ENCODE measurements at places on chromosomes 16 and 17.

DNA sequence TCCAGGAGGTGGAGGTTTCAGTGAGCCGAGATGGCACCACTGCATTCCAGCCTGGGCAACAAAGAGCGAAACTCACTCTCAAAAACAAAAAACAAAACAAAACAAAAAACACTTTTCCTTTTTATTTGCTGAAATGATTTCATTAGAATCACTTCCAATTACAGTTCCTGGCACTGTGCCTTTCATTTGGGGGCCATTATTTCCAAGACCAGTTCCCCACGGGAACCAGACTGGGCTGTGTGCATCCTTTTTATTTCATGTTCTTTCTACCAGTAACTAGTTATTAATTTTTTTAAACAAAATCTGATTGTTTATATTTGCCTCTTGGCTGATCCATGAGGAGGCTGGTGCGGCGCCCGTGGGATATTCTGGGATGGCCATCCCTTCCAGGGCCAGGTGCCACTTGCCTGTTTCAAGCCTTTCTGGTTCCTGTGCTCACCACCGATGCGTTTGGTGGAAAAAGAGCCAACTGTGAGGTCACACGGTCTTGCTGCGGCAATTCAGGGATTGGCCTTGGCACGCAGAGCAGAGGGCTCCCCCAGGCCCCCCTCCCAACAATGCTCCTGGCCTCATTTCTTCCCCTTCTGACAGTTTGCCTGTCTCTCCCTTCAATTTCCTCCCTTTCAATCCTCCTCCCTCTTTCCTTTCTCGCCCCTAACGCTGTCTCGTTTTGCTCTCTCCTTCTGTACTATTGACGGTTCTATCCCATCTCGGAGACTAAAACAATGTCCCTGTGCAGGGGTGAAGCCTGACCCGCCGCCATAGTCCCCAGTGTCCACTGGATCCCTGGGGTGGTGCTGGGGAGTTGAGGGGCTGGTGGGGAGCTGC is 13.4 kb downstream of the UBALD1 start:
- no peak for DNase-seq

GRCh38 chr17:58339755-58340404 is 11.3 kb upstream of the TSPOAP1 start:
- DNase-seq = peak; percentile 47

DNA sequence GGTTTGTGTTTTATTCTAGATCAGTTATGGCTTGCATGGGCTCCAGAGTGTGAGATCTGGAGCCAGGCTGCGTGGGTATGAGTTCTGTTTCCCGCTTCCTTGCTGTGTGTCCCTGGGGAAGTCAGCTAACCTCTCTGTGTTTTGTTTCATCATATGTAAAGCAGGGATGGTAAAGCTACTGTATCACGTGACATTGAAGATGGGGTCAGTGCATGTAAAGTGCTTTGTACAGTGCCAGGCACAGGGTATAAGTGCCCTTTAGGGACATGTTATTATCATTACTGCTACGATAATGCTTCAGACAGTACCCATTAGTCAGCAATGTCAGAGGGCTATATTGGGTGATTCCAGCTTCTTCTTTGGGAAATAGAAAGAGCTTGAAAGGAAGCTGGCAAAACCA is 186.2 kb downstream of the FOXL1 start:
- no peak for DNase-seq

DNA sequence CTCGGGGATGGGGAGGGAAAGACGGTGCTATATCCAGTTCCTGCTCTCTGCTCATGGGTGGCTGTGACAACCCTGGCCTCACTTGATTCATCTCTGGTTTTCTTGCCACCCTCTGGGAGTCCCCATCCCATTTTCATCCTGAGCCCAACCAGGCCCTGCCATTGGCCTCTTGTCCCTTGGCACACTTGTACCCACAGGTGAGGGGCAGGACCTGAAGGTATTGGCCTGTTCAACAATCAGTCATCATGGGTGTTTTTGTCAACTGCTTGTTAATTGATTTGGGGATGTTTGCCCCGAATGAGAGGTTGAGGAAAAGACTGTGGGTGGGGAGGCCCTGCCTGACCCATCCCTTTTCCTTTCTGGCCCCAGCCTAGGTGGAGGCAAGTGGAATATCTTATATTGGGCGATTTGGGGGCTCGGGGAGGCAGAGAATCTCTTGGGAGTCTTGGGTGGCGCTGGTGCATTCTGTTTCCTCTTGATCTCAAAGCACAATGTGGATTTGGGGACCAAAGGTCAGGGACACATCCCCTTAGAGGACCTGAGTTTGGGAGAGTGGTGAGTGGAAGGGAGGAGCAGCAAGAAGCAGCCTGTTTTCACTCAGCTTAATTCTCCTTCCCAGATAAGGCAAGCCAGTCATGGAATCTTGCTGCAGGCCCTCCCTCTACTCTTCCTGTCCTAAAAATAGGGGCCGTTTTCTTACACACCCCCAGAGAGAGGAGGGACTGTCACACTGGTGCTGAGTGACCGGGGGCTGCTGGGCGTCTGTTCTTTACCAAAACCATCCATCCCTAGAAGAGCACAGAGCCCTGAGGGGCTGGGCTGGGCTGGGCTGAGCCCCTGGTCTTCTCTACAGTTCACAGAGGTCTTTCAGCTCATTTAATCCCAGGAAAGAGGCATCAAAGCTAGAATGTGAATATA is 4.8 kb upstream of the LASP1NB start:
- no peak for DNase-seq

DNA sequence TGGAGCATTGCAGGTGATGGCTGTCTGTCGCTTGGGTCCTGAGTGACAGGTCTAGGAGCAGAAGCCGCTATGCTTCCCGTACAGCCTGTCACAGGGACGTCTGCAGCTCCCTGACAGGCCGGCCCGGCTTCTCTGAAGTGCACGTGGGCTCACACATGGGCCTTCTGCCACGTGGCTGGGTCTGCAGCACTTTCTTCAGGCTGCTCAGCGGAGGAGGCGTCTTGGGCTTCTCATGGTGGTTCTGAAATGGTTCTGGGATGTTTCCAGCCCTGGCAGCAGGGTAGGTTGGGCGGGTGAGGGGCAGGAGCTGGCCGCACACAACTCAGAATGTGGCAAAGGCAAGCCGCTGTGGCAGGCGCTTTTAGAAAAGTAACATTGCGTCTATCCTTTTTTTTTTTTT is 80.3 kb upstream of the ZNF750 start:
- DNase-seq = no peak

DNA sequence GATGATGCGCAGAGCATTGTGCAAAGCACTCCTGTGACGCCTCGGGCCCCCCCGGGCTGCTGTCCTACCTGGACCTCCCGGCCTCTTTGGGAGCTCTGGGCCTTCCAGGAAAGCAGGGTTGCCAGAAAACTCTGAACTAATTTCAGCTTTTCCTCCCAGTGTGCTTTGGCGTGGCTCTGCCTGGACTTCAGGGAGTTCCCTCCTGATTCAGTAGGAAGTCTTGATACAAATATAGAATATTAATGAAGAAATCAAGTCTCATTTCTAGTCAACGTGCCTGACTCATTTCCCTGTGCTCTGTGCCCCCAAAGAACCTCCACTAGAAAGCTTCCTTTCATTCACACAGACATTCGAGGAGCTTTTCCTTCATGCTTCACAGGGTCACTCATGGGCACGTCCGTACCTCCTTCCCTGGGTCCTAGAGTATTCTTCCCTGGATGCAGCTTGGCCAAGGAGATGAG is 84.0 kb upstream of the NOL11 start:
- DNase-seq = no peak

DNA sequence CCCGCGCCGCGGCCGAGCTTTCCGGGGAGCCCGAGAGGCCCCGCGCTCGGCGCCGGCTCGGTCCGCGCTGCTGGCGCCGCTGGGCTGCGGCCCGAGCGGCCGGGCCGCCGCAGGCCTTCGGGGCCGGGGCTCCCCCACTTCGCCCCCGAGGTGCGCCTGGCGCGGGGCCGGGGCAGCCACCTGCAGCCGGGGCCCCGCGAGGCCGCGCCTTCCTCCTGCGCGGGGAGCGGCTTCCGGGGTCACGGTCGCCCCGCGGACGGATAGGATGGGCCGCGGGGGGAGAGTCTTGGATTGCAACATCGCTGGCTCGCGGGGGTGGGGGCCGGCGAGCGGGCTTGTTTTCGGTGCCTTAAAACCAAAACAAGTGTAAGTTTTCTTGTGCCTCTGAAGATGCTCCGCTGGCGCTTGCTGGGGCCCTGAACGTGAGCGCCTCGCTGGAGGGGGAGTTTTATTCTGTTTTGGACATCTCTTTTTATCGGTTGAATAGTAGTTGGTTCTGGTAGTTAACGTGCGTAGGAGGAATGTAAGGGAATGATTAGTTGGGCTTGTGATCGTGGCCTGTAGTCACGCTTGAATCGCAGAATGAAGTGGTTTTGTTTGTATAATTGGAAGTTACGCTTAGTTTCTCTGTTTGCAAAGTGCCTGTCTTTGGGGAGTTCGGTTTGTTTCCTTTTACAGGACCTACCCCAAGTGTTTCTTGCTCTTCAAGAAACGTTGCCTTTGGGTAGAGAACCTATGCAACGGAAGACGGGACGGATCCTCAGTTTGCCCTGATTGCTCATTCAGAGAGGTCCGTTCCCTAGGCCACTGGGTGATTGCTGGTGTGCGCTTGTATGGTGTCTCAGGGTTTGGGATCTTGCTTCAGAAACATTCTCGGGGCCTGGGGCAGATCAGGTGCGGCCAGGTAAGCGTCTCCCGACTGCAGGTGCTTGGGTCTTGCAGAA is 724 bp downstream of the UBE2I start:
- DNase-seq = peak; percentile 77

DNA sequence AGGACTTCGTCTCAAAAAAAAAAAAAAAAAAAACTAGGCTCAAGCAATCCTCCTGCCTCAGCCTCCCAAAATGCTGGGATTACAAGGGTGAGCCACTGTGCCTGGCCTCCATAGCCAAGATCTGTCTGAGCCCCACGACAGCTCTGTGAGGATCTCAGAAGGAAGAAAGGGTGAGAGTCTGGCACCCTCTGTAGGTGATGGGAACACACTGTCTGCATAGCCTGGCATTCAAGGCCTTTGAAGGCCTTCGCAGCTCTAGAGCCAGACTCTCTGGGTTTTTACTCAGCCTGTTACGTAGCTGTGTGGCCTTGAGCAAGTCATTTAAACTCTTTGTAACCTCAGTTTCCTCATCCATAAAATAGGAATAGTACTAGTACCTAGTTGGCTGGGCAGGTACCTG is 6.3 kb upstream of the XPO6 start:
- DNase-seq = peak; percentile 43

- no peak for DNase-seq
Observed at GRCh38 chr17:36001862-36002603, 680 bp upstream of the CCL15 start.

GRCh38 chr17:45666046-45666600 is 118.0 kb upstream of the CRHR1 start:
- no peak for DNase-seq

DNA sequence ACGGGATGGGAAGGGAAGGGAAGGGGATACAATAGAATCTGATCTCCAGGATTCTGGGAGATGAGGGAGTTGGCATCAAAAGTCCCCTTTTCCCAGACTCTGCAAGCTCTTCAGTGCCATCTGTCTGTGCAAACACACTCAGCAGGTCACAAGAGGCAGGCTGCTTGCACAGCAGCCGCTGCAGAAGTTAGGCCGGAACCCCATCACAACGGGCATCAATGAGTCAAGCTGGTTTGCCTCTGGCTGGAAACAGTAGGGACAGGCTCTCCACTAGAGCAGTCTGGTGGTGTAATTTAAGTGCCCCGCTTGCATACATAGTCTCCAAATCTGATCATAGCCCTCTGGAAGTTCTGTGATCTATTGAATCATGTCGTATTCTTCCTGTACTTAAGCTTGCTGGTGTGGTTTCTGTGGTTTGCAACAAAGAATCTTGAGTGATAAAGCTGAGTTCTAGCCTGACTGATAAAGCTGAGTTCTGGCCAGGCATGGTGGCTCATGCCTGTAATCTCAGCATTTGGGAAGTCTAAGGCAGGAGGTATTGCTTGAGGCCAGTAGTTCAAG is 33.7 kb upstream of the KDM8 start:
- DNase-seq = peak; percentile 67

DNA sequence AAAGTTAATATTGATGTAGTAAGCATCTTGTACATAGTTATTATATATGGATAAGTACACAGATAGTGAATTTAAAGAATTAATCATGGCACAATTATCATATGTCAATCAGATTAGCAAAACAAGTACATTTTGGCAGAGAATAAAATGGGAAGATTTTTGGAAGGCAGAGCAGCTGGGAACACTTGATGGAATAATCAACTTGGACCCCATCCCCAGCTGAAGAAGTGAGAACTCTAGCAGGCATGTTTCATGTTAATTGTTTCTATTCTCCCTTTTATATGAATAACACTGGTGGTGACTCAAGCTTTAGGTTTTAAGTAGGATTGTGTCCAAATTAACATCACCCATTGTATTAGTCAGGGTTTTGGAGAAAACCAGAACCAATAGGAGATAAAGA is 198.7 kb downstream of the KCNJ2 start:
- DNase-seq = no peak

- no peak for DNase-seq
Observed at GRCh38 chr17:31830971-31831858, 27.8 kb downstream of the COPRS start.

DNA sequence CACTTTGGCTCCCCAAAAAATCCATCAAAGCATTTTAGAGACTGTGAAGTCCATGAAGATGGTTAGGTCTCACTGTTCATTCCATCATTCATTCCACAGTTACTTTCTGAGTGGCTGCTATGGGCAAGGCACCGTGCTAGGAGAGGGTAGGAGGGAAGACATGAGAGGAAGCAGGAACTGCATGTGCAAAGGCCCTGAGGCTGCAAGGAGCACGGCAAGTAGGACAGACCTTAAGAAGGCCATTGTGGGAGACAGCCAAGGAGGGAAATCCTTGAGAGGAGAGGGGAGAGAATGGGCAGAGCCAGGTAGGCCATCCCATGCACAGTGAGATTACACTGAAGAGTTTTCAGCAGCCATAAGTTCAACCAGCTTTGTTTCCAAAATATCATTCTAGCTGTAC is 196.2 kb upstream of the DYNLRB2 start:
- DNase-seq = no peak

DNA sequence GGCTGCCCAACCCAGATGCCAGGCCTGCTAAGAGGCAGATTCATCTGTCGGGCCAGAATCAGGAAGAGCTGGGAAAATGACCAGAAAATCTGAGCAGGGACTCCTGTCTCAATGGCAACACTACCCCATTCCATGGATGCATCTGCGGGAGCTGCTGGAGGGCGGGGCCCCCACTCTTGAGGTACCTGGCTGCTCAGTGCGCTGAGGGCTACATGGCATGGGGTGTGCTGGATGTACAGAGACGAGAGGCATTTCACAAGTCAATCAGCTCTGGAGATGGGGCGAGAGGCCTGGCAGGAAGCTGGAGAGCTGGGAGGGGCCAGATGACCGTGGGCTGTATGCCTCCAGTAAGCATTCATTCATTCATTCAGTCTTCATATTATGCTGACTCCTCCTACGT is 6.4 kb downstream of the SDK2 start:
- DNase-seq = no peak

DNA sequence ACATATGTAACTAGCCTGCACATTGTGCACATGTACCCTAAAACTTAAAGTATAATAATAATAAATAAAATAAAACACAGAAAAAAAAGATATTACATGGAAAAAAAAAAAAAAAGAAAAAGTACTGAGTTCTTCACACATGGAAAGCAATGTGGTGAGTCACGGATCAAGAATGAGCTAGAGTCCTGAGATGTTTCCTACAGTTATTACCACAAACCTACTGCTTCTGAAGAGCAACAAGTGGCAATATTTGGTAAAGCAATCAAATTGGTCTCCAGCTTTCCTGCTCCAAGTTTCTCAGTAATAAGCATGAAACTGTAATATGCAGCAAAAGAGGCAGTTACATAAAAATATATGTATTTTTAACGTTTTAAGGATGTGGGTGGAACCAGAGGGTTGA is 223.3 kb upstream of the SALL1 start:
- no peak for DNase-seq

Data from activated naive CD8-positive, alpha-beta T cell treated with anti-CD3 and anti-CD28 coated beads, Interleukin-2, amount 10 ng/mL, durations not matched to agents 7 days and 5 days (primary cell).